ENCODE measurements at places on chromosomes 4 and X.

GRCh38 chrX:78322863-78323262 lies 4.5 kb downstream of the CYSLTR1 start:
- no peak for DNase-seq

GRCh38 chr4:83546786-83547185 lies 10.9 kb downstream of the GPAT3 start:
- no peak for DNase-seq

GRCh38 chr4:112185740-112186670 lies 40.8 kb downstream of the FAM241A start:
- no peak for DNase-seq

DNA sequence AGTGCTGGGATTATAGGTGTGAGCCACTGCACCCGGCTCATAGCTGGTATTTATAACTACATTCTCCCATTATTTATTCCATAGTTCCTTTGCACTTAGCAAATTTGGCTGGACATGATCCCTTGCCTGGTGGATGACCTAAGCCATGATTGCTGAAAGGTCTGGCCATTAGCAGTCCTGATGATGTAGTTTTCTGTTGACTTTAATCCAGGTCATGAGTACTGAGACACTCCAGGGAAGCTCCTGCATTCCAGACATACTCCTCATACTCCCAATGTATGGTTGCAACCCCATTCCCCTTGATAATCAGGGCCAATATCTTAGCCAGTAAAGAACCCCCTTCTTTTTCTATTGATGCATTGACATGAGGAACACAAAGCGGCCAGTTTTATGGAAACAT lies 24.4 kb upstream of the MGST2 start:
- no peak for DNase-seq

DNA sequence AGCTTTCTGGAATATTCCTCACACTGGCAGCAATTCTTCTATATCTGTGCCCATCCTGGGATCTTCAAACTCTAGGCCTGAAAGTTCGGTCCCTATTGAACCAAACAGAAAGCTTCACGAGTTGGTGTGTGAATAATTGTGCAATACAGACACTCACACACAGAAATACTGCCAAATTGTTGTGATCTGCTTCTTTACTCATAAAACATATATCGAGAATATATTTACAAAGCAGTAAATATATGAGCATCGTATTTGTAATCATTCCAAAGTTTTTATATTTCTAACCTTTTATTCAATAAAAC lies 56.6 kb upstream of the BEX4 start:
- DNase-seq, result no peak

DNA sequence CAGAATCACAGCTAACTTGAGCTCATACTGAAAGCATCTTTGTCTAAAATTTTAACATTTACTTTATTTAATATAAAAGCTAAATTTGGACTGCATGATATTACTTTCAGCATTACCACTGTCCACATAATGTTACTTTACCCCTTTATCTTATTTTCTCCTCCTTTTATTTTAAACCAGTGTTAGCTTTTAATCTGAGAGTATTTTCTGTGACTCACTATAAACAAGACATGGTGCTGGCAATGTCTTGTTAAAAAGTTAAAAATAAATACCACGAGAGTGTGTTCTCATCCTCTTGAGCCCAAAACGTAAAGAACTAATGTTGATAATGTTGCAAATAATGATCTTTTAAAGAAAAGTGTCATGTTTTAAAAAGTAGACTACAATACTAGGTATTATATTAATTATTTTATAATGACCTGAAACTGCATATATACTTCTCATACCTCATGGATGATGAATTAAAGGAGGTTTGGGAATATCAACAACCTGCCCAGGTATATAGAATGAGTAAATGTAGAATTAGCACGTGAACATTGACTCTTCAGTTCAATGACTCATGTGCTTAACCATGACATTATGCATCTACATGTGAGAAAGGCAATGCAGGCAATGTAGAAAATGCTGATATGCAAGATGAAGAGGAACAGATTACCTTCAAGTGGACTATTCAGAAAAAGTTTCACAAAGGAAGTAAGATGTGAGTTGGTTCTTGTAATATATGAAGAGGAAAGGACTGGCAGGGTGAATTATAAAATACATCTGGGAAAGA lies 454.1 kb upstream of the ADGRL3 start:
- DNase-seq, result no peak

DNA sequence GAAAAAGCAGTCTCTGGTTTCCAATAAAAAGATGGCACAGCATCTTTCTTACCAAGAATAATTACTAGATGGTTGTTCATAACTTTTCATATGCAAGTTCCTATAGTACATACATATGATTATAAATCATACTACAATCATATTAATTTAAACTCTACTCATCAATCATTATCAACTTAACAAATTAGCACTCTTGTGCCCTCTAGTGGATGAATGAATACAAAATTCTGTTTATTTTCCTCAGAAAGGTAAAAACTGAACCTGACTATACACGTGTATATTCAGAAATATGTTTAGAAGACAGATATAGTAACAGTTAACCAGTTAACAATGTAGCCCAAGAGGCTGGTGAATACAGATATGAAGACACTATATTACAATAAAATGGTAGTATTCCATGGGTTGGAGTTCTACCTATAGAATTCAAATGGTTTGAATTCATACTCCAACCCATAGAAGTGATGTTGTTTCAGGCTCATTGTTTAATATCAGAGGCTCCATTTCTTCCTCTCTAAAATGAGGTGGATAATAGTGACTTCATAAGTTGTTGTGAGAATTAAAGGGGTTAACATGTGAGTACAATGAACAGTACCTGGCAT lies 100.0 kb downstream of the ADAMTS3 start:
- DNase-seq, result no peak

GRCh38 chr4:183185018-183185417 lies 86.0 kb downstream of the WWC2 start:
- no peak for DNase-seq

- DNase-seq, result no peak
Measured at GRCh38 chrX:11768039-11768438, 10.0 kb downstream of the MSL3 start.

DNA sequence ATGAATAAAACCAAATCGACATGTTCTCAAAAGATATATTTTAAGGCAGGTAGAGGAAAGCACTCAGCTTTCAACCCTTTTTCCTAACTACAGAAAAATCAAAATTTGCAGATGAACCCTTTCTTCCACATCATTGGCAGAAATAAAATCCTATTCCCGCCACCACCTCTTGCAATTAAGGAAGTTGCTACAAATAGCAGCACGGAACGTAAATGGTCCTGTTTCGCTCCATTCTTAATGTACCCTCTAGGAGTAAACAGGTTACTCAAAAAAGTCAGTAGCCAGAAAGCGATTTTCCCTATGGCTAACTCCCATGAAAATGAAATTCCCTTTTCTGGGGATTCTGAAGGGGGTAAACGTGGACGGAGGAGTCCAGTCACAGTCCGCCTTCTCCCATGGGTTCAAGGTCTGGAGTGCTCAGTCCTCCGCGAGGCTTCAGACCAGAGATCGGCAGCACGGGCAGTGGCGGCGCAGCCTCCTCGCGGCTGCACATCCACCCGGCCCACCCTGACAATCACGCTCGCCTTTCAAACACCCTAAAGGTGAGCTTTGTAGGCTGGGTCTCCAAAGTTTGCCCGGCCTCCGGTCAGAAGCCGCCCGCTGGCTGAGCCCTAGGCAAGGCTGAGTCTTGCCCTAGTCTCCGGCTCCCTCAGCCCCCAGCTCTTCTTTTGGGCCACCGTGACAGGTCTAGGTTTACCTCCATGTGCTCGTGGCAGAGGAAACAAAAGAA lies 1.8 kb downstream of the ATP11C start:
- no peak for DNase-seq

DNA sequence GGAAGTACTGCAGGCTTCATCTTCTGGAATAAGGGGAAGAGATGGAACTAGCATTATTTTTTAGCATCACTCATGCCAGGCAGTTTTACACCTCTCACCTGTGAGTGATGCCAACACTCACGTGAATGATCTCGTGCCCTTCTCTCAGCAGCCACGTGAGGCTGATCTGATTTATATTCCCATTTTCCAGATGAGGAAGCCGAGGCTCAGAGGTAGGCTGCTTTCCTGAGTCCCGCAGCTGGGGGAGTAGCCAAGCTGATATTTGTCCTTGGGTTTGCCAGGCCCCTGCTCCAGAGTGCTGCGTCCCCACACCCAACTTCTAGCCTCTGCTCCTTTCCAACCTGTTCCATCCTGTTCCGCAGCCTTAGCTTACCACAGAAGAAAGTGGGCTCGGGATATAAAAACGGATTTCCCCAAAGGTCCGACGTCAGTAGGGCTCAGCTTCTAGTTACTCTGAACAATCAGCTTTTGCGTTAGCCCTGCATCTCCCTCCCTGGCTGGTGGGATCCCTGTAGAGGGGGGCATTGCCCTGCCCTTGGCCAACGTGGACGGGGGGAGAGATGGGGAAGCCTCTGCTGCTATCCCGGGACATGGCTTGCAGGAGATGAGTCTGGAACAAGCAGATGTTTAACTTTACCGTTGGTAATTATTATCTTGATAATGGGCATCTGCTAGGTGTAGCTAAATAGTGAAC lies 9.3 kb downstream of the EVC start:
- DNase-seq, result no peak

GRCh38 chr4:88390128-88390527 lies 11.5 kb downstream of the HERC6 start:
- DNase-seq, result no peak

DNA sequence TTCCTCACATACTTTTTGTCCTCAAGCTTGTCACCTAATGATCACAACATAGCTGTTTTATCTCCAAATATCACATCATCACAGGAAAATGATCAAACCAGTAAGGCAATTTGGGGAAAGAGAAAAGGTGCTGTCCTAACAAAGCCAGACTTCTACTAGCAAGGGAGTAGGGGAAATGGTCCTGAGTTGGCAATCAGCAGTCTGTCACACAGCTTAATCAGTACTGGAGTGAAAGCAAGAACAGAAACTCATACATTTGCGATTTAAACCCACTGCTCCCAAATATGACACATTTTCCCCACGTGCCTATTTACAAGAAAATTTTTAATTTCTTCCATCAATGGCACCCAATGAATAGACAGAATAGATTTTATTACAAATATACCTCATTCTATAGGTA lies 546.8 kb upstream of the FMR1 start:
- no peak for DNase-seq

DNA sequence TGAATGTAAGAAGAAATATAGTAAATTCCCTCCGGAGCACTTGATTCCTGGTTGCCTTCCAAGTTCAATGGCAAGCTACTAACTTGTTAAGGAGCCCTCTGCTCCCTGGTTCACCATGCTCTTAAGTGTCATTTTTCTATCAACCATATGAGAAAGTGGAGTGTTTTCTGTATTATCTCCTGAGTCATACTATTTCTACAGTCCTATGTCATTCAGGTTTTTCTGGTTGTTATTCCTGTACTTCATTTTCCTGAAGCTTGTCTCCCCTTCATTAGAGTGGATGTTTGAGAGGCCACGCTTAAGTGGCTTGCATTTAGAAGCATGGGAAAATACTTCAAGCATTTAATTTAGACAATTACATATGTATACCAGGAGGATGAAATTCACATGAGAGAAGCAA lies 14.7 kb upstream of the EPGN start:
- no peak for DNase-seq
